Activated gamma-delta T cell treated with Interleukin-2 at 50 U/mL for 16 hours (primary cell): ENCODE measurements at places on chromosomes 2 and 18.

- DNase-seq, result no peak
Measured at GRCh38 chr2:85978883-85979780, 90.3 kb upstream of the ST3GAL5 start.

DNA sequence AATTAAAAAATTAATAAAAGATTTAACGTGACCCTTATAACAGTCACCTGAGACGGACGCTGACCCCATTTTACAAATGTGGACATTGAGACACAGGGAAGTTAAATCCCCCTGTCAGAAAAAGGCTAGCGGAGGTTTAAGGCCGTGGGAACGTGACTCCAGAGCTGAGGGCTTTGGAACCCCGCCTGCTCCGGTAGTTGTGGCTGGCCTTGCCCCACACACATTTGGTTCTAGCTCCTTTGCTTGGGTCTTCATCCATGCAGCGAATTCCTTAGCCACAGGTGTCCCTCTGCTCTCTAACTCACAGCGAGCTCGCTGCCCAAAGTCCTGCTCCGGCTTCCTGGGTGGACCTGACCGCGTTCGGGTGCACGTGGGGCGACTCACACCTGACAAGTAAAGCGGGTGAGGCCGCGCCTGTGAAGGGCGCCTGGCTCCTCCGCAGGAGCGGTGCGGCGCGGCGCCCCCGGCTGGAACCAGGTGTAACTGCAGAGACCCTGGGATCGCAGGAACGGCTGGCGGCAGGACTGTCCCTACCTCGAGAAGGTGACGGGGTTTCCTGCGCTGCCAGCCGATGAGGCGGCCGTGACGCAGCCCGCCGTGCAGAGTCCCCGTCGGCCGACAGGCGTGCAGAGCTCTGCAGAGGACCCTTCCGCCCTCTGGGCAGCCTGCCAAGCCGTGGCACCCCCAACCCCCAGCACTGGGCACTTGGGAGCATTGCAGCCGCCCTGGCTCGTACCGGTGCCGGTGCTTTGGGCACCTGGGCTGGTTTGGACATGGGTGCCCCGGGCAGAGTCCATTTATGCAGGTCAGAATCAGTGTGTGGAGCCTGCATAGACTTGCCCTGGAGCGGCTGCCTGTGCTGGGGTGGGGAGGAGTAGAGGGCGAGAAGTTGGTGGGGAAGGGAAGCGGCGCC is 2.4 kb upstream of the PROC start:
- peak; percentile 74 for DNase-seq

- DNase-seq, result no peak
Measured at GRCh38 chr2:15050483-15050882, 418.0 kb downstream of the LRATD1 start.

- no peak for DNase-seq
Measured at GRCh38 chr2:210286123-210286680, 28.8 kb downstream of the MYL1 start.

GRCh38 chr2:62112179-62112578 is 83.7 kb upstream of the B3GNT2 start:
- DNase-seq, result no peak

GRCh38 chr2:73069855-73070642 is 1.5 kb downstream of the SFXN5 start:
- DNase-seq, result no peak

DNA sequence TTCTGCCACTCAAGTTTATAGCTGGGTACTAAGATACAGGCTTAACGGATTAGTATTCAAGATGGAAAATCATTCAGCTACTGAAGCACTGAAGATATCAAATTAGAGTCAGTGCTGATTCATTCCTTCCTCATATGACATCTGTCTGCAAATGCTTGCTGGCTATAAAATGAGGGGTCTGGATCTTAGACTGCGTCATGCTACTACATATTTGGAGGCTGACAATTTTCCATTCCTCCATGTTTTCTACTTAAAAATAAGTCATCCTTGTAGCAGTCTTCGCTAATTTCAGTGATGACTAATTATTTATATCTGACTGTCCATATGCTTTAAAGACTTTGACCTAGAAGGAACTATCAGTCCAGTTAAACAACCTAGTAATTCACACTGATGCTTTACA is 233.4 kb downstream of the RIT2 start:
- no peak for DNase-seq

DNA sequence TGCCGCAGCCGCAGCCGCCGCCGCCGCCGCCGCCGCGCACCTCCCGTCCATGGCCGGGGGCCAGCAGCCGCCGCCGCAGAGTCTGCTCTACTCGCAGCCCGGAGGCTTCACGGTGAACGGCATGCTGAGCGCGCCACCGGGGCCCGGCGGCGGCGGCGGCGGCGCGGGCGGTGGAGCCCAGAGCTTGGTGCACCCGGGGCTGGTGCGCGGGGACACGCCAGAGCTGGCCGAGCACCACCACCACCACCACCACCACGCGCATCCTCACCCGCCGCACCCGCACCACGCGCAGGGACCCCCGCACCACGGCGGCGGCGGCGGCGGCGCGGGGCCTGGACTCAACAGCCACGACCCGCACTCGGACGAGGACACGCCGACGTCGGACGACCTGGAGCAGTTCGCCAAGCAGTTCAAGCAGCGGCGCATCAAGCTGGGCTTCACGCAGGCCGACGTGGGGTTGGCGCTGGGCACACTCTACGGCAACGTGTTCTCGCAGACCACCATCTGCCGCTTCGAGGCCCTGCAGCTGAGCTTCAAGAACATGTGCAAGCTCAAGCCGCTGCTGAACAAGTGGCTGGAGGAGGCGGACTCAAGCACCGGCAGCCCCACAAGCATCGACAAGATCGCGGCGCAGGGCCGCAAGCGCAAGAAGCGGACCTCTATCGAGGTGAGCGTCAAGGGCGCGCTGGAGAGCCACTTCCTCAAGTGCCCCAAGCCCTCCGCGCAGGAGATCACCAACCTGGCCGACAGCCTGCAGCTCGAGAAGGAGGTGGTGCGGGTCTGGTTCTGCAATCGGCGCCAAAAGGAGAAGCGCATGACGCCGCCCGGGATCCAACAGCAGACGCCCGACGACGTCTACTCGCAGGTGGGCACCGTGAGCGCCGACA is 2.4 kb downstream of the POU3F3 start:
- no peak for DNase-seq

DNA sequence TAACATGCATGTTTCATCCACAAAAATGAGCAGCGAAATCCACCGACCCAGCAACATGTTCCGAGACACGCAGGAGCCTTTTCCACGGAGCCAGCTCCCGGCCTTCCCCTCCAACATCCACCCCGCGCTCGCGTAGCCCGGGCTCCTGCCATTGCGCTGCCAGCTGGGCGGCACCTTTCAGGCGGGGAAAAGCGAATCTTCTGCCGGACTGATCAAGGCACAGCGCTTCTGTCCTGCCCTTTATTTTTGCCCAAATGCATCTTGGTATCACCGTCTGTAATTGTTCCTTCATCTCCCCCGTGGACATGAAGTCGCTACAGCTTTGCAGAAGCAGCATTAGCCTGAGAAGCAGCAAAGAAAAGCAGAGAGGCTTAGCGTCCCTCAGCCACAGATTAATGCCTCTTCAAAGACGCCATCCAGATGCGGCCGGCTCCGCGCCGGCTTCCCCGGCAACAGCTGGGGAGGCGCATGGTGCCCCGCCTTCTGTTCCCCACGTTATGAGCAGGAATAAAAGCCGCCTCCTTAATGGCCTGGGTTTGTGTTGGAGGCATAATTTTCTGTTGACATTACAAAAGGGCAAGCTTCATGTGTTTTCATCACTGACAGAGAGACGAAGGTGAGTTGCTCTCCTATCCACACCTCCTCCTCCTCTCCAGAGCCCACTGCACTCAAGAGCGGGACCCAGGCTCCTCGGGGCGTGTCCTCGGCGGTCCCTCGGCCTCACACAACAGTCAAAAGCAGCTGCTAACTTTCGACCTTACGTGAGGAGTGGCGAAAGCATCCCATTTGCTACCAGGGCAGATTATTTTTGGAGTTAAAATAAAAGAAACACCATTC is 122.1 kb upstream of the SALL3 start:
- DNase-seq, result no peak

- DNase-seq, result no peak
Measured at GRCh38 chr2:215362562-215362904, 50.7 kb downstream of the ATIC start.

- no peak for DNase-seq
Measured at GRCh38 chr2:157793053-157793612, 83.0 kb downstream of the ACVR1 start.

DNA sequence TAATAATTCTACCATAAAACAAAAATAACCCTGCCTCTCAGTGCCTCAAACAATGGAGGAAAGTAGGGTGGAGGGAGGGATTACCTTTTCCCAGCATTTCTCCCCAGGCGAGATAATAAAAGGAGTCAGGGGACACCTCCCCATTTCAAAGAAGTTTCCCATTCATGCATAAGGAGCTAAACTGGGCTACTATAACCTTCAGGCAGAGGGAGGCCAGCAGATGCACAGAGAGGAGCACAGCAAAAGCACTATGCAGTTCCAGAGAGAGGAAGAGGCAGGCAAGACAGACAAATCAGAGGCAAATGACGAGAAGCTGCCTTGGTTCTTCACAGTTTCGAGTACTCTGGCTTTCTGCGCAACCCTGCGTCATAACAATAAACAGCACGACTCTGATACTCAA is 17.4 kb downstream of the CFAP210 start:
- no peak for DNase-seq

GRCh38 chr2:20728114-20728758 is 61.3 kb downstream of the GDF7 start:
- DNase-seq, result no peak

DNA sequence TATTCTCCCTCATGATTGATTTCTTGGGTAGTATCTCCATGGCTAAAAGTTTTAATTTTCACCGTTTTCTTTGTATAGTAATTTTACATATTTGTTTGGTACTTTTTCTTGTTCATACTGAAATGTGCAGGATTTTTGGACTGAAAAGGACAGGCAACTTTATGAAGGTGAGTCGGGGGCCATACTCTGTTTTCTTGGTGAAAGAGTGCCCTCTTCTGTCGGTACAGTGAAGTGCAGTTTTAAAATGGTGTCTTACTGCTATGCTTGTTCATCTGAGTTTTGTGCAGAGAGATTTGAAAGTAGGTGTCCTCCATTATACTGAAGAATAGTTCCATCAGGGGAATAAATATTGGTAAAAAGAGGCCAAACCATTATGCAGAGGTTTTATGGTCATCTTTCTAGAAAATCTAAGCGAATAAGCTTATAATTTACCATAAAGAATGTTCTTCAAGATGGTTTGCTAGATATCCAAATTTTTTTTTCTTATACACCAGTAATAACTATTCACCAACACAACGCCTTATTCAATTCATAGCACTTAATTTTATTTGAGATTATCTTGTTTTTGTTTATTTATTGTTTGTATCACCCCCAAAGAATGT is 8.7 kb upstream of the SERPINB13 start:
- no peak for DNase-seq

DNA sequence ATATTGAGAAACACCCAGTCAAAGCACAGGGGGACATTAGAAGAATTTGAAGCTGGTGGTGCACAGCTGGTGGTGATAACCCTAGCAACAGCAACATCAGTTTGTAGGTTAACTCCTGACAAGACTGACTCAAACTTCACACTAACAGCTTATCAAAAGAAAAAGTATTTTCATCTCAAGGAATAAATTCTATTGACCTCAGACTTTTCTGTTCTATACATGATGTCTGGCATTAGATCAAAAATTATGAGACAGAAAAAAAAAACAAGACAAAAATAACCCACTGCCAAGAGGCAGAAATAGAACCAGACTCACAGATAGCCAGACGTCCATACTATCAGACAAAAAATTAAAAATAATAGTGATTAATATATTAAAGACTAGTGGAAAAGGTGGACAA is 126.1 kb downstream of the COL6A3 start:
- no peak for DNase-seq

- no peak for DNase-seq
Measured at GRCh38 chr18:7817575-7818230, 250.6 kb downstream of the PTPRM start.

DNA sequence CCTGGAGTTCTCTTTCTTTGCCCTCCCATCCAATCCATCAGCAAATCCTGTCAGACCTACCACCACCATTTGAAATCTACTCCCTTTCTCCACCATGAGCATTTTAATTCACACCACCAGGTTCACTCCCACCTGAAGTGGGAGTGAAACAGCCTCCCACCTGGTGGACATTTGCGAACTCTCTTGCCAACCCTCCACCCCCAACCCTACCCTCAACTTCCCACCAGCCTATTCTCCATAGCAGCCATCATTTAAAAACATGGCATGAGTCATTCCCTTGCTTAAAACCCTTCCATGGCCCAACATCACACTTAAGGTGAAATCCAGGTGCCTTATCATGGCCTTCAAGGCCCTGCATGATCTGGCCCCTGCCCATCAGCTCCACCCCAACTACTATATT is 3.5 kb downstream of the RTKN start:
- no peak for DNase-seq

DNA sequence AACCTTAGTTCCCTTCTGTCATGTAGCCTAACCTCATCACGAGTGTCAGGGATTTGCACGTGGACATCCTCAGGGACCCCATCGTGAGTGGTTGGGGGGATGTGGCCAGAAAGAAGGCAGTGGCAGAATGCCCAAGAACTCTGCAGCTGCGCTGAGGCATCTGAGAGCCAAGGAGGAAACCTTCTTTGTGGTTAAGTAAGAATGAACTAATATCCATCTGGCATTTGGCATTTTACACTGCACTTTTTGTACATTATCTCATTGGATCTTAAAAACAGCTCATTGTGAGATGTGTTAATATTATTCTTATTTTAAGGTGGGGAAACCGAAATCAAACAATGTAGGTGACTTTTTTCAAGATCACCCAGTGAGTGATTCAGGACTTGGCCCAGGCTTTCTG is 32.6 kb upstream of the APCDD1 start:
- DNase-seq, result no peak

DNA sequence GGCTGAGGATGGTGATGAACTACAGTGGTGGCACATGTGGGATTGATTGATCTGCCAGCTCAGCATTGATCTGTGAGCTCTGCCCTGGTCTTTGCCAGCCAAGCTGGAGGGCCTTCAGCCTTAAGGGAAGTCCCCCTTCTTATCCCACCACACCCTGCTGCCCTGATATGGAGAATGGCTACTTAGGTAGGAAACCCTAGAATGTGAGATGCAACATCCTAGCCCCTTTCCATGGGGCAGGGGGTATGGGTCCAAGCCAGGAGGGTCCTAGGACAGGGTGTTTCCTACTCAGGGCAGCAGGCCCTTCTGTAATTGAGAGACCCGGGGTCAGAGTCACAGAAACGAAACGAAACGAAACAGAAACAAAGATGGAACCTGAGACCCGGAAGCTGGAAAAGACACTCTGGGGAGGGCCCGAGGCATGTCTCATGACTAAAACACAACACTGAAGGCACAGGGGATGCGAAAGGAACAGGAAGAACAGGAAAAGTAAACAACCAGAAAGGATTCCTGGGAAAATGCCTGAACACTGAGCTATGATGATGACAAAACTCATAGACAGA is 16.9 kb upstream of the SULT1C2 start:
- no peak for DNase-seq

GRCh38 chr2:65658881-65659280 is 226.5 kb upstream of the SPRED2 start:
- DNase-seq, result no peak

DNA sequence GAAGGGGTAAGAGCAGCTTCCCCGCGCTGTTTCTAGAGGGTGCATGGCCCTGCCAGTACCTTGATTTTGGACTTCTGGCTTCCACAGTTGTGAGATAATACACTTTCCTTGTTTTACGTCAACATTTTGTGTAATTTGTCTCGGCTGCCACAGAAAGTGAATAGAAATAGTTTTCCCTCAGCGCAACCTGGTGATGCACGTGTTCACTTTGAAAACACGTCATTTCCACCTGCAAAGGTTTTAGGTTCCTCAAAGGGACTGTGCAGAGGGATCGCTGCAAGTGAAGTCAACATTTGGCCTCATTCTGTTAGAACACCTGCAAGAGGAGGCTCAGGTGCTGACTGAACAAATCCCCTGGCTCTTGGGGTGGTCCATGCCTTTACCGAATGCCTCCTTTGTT is 71.7 kb downstream of the LONRF2 start:
- no peak for DNase-seq
